Hepatocyte (in vitro differentiated cells): ENCODE measurements at places on chromosomes 1 and 21. TPM values are rescaled to one million over a fixed set of nuclear protein-coding genes. Genes with fewer than 3 reads are reported as not detected.

DNA sequence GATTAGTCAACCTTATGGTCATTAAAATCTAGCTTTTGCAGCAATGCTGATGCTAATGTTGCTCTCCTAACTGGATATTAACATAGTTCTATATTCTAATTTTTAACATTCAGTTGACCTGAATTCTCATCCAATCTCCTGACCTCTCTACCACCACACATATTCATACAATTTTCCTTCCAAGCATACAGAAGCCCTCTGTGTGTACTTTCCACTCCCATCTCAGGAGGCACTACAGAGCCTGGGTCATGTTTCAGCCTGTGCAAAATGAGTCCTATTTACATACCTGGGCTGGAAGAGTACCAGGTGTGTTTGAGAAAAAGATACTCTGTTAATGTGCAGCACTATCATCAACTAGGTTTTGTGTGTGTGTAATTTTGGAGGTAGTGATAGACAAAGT is 486.3 kb downstream of the NEGR1 start:
- DNase-seq = peak; percentile 4

- DNase-seq = no peak
Measured at GRCh38 chr1:41889506-41890414, 29.0 kb downstream of the HIVEP3 start.

DNA sequence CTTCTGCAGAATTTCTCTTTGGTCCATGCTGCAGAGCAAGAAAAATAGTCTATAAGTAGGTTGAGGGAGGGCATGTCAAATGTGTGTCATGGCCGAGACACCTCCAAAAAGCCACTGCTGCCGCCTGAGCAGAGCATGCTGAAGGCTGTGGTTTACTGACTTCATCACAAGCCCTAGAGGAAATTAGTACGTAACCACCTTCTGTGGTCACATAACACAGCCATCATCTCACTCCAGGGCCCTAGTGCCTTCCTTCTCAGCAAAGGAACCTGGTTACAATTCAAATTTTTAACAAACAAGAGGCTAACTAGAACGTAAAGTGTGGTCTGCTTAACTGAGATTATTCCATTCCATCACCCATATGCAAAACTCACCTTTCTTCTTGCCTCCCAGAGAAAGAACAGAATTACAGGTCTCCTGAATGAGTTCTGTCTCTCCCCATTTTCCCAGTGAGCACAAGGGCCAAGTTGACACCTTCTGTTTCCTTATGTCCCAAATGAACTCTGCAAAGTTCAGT is at the start of gene PTPN22:
TSS of gene PTPN22 (minus strand) at position 116 of the 517 bp plus-strand sequence.
- no peak for DNase-seq

DNA sequence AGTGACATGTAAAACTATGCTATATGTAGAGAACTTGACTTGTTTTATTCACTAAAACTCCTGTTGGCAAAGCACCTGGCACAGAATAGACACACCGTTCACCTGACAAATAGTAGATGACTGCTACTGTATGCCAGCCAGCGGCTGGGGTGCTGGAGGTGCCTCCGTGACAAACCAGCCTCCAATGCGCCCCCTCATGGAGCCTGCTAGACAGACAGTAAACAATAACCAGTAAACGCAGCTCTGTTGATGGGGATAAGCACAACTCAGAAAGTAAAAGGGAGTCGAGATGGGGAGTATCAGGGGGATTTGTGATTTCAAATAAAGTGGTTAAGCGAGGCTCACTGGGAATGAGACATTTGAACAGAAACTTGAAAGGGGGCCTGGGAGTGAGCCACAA is 107.2 kb downstream of the PRDM2 start:
- peak; percentile 56 for DNase-seq

DNA sequence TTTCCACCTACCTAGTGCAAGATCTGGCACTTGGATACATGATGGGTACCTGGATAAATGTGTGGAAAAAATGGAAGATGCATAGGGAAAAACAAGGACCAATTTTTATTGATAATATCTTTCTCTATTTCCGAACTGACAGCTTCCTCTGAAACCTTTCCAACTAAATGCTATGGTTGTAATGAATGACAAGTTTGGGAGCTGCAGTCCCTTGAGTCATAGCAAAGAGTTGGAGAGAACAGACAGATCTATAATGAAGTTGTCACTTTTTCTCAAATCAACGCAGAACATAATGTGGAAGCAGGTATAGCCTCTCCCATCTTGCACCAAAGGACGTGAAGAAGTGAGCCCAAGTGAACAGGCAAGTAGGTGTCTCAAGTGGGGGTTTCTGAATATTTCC is 296.5 kb upstream of the KAZN start:
- no peak for DNase-seq

- no peak for DNase-seq
Measured at GRCh38 chr21:15007716-15008296, 57.0 kb downstream of the NRIP1 start.

GRCh38 chr1:12532405-12533315 is 85.3 kb downstream of the DHRS3 start:
- DNase-seq = no peak

DNA sequence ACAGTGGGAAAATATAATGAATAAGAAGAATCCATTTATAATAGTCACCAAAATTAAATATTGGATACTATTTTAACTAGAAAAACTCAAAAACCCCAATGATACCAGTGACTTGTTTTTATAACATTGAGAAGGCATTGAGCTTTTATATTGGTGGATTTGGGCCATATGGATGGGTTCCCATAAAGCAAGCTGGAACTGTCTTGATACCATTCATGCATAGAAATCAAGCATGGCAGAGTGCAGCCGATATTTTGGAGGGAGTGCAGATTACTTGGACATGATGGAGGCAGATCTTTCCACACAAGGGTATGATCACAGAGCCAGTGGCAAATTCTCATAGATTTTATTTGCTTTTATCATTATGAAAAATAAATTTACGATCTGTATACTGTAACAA is 3.8 kb upstream of the RWDD3 start:
- DNase-seq = no peak

GRCh38 chr1:214664651-214665433 is 61.8 kb downstream of the CENPF start:
- DNase-seq = no peak

The NT5C1A gene
- polyA plus RNA-seq = 1.0 and 1.8 TPM in 2 replicates

The OPTC gene
- 0.28 TPM in 1 of 2 replicates, not detected in the other for polyA plus RNA-seq

The CDC20 gene
- 19.7 and 21.5 TPM in 2 replicates for polyA plus RNA-seq

The CHRNB2 gene
- 0.33 TPM in 1 of 2 replicates, not detected in the other for polyA plus RNA-seq

The CLCA4 gene
- 0.22 TPM in 1 of 2 replicates, not detected in the other for polyA plus RNA-seq

The OR2L13 gene
- polyA plus RNA-seq = not detected in 2 replicates
